ENCODE measurements at places on chromosomes 7 and 10.

DNA sequence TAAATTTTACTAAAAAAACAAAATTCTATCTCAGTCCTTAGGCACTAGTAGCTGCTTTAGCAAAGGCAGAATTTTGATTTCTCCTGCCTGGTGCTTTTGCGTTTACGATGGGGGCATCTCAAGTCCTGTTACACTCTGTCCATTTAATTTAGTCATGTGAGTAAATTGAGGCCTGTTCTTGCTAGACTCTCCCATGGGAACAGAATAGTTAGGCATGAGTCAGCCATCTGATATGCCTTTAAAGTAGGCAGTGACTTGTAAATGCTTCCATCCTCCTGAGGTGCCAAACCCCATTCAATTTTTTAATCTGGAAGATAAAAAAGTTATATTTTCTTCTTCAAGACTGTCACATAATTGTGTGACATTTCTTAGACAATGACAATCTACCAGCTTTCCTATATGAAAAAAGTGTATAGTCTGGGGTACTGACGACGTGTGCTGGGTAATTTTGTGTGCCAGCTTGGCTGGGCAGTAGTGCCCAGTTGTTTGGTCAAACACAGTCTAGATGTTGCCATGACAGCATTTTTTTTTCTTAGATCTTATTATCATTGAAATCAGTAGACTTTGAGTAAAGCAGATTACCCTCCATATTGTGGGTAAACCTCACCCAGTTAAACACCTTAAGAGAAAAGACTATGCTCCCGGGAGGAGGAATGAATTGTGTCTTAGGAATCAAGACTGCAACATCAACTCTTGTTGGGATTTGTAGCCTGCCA lies 603.4 kb downstream of the SORCS1 start:
- DNase-seq: no peak

DNA sequence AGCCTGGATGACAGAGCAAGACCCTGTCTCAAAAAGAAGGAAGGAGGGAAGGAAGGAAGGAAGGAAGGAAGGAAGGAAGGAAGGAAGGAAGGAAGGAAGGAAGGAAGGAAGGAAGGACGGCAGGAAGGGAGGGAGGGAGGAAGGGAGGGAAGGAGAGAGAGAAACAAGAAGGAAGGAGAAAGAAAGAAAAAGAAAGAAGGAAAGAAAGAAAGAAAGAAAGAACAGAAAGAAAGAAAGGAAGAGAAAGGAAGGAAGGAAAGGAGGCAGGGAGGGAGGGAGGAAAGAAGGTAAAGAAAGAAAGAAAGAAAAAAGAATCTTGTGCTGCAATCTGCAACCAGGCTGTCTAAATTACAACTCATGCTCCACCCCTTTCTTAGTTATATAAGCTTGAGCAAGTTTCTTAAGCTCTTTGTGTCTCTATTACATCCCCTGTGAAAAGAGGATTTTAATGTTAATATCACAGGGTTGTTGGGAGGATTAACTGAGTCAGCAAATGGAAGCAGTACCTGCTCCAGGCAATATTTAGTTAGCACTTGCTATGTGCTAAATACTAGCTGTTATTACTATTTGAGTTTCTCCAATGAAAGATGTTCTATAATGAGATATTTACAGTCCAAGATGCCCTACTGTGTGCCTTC lies 917.9 kb upstream of the AUTS2 start:
- DNase-seq: no peak

GRCh38 chr7:2903682-2904162 lies 59.6 kb upstream of the GNA12 start:
- DNase-seq: no peak

DNA sequence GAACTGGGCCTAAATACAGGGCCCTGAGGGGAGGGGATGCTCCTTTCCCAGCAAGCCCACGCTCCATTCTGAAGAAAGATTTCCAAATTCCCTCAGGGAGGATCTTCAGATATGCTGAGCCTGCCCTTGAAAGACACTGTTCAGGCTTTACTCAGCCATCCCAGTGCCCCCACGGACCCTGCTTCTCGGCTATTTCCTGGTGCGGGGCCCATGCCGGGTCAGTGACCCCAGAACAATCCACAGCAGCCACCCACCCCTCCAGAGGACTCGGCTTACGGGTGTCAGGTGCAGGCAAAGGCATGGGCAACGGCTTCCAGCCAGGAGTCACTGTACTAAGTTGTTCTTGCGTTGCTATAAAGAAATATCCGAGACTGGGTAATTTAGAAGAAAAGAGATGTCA lies 137.1 kb downstream of the OAT start:
- DNase-seq: no peak

DNA sequence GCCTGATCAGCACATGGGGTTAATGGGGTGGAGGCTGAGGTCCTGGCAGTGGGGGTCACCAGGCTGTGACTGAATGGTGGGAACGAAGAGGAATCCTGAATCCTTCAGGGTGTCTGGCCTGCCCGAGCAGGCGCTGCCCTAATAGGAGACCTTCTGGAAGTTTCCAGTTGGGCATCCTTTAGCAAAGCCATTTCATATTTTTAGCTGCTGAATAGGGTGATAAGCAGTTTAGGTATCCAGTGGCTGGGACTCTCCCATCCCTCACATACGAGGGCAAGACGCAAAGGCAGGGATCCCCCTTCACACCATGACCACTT lies 159.3 kb downstream of the SH3PXD2A start:
- DNase-seq: no peak

DNA sequence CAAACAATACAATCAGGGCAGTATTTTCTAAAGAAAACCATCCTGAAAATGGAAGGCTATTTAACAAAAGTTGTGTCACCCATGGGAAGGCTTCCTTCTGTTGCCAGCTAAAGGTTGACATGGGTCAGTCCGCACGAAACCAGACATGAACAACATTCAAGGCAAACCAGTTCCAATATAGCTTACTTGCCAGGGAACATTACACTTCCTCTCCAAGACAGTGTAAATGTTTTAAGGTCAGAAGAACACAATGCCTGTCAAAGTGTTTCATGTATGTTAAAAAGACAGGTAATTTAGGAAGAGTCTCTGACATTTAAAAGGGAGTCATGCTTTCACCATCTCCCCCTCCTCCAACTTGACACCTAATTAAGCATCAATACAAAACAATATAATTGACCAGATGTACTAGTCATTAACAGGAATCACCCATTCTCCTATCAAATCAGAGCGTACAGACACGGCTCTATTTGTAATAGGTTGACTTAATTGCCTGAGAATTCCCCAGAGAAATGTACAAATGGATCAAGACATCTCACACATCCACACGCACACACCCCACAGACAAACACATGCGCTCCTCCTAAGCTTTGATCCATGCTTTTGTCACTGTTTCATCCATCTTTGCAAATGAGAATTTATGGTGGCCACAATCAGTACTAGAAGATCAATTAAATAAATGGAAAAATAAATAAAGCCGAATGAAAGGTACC lies 69.5 kb downstream of the CACNA2D1 start:
- DNase-seq: no peak

DNA sequence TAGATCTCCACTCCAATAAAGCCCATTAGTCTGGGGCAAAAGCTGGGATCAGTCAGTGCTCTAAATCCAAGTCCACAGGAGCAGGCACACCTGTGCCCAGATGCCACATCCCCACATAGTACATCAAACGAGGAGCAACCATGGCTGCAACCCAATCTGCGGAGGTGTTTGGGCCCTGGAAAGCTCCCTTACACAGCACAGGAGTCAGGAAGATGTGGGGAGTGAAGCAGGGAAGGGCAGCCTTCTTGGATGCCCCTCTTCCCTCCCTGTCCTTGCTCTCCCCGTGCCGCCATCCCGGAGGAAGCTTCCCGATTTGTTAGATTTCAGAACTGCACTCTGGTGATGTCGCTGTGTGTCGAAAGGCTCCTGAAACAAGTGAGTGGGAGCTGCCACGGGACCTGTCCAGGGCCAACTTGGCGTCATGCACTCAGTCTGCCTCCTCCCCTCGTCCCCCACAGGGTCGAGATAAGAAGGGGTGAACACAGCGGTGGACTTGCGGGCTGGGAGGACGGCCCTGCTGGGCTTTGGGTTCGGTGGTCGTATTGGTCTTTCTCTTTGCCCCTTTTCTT lies 230.6 kb upstream of the GRB10 start:
- no peak for DNase-seq

DNA sequence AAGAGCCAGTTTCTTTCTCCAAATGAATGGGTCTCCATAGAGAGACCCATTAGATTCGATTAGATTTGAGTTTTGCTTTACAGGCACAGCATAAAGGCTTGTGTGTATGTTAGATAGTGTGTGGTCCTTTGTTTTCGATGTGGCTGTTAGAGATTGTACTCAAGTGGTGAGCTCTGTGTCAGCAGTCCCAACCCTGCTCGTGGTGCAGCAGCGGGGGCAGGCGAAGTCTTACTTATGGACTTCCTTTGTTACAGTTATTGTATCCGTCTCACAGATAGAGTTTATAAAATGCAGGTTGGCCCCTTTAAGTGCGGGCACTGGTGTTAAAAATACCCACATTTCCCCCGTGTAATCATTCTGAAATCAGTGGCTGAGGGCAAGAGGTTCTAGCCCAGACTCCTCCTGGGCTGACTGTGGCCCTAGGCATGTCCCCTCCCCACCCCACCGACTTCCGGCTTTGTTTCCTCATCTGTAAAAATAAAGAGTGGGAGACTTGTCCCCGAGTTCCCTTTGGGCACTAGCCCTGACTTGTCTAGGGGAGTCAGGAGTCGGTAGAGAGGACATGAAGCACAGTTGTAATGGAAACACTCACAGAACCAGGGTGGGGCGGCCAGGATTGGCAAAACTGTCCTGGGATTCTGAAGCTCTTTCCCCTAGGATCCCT lies 28.6 kb downstream of the MTURN start:
- no peak for DNase-seq

- no peak for DNase-seq
Observed at GRCh38 chr10:71882813-71883659, 32.0 kb upstream of the PSAP start.

GRCh38 chr10:133458710-133459453 lies 5.1 kb downstream of the SCART1 start:
- no peak for DNase-seq

- DNase-seq: no peak
Observed at GRCh38 chr7:11760372-11760771, 71.6 kb downstream of the THSD7A start.

DNA sequence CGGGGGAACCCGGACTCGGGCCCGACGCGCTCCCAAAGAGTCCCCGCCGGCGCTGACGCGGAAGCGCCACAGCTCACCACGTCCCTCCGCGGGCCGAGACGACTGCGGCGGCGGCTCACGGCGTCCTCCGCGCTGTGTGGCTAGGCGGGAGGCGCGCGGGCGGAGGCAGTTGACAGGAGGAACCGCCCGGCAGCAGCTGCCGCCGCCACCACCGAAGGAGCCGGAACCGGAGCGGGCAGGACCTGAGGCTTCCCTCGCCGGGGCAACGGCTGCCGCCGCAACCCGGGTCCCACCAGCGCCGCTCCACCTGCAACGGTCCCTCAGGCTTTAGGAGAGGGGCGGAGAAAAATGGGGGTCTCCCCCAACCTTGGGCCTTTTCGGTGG lies 334 bp downstream of the ZNF800 start:
- DNase-seq: peak; percentile 53

GRCh38 chr7:4682621-4683042 lies 537 bp downstream of the FOXK1 start:
- DNase-seq: peak; percentile 24

- no peak for DNase-seq
Observed at GRCh38 chr7:128137181-128137580, 103.9 kb upstream of the LEP start.

DNA sequence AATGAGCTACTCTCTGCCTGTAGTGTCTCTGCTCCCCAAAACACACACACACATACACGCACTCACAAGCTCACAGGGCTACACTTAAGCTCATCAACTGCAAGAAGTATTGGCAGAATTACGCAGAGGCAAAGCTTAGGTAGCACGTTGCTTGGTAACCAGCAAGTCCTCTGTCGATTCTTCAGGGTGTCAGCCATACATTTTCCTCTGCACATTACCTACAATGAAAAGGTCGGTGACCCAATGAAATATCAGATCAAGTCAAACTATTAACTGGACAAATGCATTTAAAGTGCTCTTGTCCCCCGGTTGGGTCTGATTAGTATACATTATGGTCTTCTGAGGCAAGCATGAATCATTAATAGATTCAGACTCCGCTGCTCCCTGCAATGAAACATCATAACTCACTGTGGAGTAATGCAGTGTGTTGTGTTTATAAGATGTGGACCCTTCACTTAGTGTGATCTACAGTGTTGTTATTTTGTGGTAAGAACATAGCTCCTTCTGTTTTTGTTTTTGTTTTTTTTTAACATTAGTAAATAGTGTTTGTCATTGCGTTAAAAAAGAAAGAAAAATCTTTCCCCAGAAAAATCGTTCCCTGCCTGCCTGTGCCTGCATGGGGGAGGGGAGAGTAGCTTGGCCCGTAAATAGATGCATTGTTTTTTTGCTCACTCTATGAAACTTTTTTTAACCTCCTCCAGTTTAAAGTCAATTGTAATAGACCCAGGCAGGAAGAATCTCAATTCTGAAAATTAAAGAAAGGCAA lies 325.5 kb downstream of the SFMBT2 start:
- DNase-seq: no peak

- DNase-seq: no peak
Observed at GRCh38 chr10:11698691-11699549, 43.3 kb upstream of the ECHDC3 start.

- no peak for DNase-seq
Observed at GRCh38 chr7:26620352-26620751, 244.0 kb downstream of the SKAP2 start.

- DNase-seq: no peak
Observed at GRCh38 chr10:123564631-123565030, 101.5 kb upstream of the GPR26 start.

DNA sequence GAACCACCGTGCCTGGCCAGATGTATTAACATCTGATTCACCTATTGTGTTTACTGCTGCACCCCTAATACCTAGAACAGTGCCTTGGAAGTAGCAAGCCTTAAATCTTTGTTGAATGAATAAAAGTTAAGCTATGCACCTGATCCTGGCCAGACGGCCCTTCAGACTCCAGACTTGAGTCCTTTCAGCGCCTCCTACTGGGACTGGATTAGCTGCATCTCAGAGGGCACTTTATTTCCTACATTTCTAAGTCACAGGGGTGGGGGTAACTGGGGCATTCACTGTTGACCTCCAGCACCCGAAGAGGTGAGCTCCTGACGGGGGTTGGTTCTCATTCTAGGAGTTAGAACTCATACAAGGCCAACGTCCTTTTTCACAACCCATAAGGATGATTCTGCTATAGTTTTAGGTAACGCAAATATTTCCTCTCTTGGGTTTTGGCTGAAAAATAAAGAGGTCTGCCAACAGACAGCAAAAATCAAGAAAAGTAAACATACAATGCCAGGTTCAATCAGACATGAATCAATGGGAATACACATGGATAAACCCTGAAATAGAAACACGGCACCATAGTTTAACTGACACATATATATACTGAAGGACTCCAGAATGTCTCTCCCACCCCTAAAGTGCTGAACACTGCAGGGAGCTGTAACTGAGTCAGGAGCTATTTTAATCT lies 48.0 kb upstream of the DLG5 start:
- DNase-seq: no peak

DNA sequence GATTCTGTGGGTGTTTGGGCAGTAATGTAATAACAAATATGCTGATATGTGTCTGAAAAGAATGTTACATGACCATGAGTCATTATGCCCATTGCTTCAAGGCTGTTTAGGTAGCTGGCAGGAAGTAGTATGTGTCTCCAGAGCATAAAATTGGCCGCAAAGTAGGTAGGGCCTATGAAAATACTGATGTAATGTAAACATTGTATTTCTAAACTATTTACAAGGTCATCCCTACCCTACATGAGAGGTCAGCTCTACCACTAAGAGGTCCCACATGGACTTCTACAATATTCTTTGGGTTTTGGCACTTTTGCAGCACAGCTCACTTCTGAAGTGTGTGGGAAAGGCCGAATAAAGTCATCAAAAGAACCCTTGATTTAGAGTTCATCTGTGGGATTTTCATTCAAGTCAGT lies 301.9 kb downstream of the AHR start:
- no peak for DNase-seq

- no peak for DNase-seq
Observed at GRCh38 chr10:68333058-68333395, 299 bp upstream of the PBLD start.
